ENCODE measurements at places on chromosomes 12 and 14.
A peak's percentile ranks its signal among the peaks of the same experiment; 100 is the strongest.

- DNase-seq, result no peak
Observed at GRCh38 chr14:55864890-55865655, 253.1 kb upstream of the PELI2 start.

DNA sequence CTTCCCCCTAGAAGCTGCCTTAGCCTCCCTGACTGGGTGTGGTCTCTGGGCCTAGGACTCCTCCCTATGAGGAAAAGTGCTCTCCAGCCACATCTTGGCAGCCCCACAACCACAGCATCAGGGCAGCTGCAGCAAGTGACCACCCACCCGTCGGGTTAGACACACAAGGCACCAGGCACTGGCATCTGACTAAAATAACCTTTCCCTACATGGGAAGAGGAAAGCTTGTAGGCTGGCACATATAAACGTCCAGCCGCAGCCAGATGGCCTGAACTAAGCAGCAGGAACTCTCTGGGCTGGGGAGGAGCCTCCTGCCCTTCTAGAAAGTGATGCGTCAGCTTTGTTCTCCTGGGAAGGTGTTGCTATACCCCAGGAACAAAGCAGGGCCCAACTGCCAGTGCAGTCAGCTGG is 328.7 kb downstream of the DPF3 start:
- DNase-seq, result no peak

DNA sequence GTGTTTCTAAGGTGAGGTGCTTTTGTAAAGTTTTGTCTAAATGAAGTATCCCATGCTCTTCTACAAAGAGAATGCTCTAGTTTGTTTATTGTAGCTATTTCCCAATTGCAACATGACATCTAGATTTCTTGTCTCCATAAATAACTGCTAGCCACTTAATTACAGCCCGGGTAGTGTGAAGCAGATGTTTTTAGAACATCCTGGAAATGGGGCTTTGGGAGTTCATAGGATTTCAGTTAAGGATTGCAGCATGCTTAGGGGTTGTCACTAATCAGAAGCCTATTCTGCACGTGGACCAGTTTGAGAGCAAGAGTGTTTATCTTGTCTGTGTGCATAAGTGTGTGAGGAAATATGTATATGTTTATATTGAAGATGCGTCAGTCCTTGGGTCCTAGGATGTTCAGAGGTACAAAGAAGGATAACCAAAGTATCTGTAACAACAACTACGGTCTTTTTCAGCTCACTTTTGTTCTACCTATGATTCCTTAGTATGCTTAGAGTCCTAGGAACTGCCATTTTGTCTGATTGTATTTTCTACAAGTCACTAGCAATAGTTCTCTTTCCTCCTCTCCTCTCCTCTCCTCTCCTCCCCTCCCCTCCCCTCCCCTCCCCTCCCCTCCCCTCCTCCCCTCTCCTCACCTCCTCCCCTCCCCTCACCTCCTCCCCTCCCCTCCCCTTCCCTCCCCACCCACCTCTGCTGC is 135.3 kb downstream of the ACSS3 start:
- DNase-seq, result peak; percentile 4

- no peak for DNase-seq
Observed at GRCh38 chr14:71296184-71296583, 388.9 kb downstream of the PCNX1 start.

DNA sequence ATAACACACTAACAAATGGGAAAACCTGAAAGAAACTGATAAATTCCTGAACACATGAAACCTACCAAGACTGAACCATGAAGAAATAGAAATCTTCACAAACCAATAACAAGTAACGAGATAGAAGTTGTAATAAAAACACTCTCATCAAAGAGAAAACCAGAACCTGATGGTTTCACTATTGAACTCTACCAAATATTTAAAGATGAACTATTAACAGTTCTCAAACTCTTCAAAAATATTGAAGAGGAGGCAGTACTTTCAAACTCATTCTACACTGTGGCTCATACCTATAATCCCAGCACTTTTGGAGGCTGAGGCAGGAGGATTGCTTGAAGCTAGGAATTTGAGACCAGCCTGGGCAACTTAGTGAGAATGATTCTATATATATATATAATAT is 48.4 kb upstream of the TMTC2 start:
- DNase-seq, result no peak

- DNase-seq, result no peak
Observed at GRCh38 chr14:43503508-43503907, 1003.6 kb downstream of the FSCB start.

DNA sequence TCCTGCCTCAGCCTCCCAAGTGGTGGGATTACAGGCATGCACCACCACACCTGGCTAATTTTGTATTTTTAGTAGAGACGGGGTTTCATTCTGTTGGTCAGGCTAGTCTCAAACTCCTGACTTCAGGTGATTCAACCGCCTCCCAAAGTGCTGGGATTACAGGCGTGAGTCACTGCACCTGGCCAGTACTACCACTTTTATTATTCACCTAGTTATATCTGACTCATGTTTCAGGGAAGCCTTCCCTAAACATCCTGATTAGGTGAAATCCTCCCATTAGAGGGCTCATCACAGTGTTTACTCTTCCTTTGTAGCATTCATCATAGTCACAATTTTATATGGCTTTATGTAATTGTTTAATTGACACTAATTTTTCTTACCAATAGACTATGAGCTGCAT is 295.3 kb upstream of the SOX5 start:
- no peak for DNase-seq

DNA sequence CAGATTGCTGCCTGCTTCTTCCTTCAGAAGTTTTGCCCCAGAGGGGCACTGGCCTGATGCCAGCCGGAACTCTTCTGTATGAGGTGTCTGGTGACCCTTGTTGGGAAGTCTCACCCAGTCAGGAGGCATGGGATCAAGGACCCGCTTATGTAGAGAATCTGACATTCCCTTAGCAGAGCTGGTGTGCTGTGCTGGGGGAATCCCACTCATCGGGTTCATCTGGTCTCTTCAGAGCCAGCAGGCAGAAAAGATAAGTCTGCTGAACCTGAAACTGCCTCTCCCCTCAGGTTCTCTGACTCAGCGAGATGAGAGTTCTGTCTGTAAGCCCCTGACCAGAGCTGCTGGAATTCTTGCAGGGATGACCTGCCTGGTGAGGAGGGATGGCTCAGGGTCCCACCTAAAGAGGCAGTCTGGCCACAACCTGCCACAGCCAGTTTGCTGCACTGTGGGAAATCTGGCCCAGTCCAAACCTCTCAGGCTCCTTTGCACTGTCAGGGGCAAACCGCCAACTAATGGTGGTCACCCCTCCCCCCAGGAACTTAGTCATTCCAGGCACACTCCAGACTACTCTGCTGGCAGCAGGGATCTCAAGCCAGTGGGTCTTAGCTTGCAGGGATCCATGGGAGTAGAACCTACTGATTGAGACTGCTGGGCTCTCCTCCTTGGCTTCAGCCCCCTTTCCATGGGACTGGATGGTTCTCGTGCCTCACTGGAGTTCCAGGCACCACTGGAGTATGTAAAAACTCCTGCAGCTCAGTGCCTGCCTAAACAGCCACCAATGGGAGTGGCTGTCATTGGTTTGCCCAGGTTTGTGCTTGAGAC is 4.1 kb downstream of the CLEC2D start:
- peak; percentile 94 for DNase-seq

- peak; percentile 85 for DNase-seq
Observed at GRCh38 chr14:55721353-55721752, 141.3 kb downstream of the KTN1 start.

DNA sequence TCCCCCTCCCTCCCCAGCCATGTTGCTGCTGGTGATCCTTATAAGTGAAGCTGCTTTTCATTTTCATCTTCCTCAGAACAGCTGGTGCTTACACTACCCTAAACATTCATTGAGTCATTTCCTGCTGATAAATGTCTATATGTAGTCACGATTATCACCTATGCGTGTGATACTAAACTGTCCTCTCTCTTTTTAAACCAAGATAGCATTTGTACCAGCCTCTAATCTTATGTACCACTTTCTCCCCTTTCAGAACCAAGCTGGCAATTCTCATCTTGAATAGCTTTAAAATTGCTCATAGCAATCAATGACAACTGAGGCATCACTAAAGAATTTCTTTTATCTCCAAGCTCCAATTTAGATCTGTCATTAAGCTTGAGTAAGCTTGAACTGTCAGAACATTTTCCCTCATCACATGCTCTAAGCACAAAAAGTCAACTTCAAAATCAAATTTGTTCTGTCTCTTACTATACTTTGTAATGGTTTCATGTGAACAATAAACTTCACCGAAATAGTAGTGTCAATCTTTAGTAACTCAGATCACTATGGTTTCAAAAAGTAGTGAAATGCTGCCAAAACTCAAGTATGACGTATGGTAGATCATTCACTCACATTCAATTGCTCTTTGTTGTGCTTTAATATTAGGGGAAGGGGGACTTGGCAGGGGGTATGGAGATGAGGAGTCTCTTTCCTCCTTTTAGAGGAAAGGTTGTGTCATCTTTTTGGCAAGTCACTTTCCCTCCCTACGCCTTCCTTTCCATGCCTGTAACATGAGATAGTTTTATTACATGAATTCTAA is 178.1 kb upstream of the NOVA1 start:
- DNase-seq, result peak; percentile 68

GRCh38 chr12:123449249-123449733 is 8.6 kb upstream of the SNRNP35 start:
- no peak for DNase-seq

GRCh38 chr14:72186523-72186922 is 254.3 kb downstream of the RGS6 start:
- DNase-seq, result no peak

DNA sequence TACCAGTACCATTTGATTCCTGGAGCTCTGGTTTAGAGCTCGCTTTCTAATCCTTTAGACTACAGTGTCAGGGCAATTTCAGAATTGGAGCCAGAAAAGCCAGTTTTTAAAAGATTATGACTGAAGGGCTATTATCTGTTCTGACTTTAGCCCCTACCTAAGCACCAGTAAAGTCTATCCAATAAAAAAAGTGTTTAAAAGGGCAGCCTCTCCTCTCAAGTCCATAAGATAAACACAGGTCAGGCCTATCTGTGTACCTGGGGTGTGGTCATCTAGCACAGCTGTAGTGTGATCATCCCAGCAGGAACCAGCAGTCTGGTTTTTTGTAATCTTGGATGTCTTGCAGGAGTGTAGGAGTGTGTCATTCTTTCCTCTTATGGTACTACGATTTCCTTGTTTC is 6.6 kb downstream of the APPL2 start:
- no peak for DNase-seq

GRCh38 chr12:67852701-67853100 is 136.5 kb upstream of the IFNG-AS1 start:
- no peak for DNase-seq

- DNase-seq, result no peak
Observed at GRCh38 chr12:124130691-124131591, 157.9 kb downstream of the ZNF664 start.

DNA sequence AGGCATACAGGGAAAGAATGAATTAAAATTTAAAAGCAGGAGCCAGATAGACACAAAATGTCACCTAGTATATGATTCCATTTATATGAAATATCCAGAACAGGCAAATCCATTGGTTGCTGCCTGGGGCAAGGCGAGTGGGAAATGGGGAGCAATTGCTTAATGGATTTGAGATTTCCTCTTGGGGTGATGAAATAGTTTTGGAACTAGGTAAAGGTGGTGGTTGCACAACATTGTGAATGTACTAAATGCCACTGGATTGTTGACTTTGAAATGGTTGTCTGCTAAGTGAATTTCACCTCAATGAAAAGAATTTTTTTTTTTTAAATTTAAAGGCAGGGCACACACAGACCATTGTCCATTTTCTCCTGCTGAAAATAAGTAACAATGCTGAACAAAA is 61.9 kb downstream of the ABCC9 start:
- DNase-seq, result no peak

DNA sequence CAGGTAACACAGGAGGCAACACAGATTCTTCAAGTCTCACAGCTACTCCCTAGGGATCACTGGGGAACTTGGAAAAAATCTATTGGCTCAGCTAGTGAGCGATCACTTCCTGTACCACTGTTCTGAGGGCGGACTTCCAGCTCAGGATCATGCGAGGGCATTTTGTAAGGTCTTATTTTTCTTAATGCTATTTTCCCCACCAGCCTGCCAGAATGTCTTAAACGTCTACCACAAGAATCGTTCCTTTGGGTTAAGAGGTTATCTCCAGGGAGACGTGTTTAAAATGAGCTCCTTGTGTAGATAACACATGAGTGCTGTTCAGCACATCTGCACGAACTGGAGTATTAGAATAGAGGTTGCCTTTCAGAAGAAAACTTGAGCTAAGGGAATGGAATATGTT is 162.6 kb downstream of the ETNK1 start:
- peak; percentile 11 for DNase-seq

Measured in fibroblast of skin of right biceps (primary cell).